ENCODE measurements at places on chromosomes 12 and 14.

DNA sequence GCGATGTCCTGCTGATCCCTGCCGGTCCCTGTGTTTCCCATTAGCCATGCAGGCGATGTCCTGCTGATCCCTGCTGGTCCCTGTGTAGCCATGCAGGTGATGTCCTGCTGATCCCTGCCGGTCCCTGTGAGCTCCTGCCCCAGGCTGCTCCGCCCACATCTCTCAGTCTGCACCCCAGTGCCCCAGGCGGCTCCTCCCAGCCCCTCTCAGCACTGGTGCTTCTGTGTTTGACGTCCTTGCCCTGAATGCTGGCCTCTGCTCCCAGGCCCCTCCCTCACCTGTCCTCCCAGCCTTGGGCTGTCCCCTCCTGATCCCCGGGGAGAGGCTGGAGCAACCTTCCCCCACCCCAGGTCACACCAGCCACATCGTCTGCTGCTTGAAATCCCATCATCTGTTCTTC is 41.4 kb upstream of the TEX22 start:
- DNase-seq, result no peak

GRCh38 chr14:34966413-34966812 is 16.4 kb upstream of the SRP54 start:
- no peak for DNase-seq

DNA sequence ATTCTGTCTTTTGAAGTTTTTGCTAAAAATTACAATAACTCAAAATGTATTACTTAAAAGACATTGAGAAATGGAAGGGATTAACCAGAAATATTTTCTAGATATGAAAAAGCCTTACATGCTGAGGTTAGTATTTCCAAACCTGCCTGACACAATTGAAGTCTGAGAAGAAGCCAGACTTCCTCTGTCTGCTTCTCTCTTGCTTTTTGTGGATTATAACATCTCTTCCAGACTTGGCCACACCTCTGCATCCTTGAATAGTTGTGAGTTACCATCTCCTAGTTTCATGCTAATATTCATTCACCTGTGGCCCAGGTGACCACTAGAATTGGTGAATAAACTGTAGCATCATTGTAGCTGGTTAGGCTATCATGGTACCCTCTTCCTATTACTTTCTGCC is 497.6 kb downstream of the SLC16A7 start:
- no peak for DNase-seq

- DNase-seq, result peak; percentile 24
Measured at GRCh38 chr14:52949711-52950409, 990 bp downstream of the FERMT2 start.

DNA sequence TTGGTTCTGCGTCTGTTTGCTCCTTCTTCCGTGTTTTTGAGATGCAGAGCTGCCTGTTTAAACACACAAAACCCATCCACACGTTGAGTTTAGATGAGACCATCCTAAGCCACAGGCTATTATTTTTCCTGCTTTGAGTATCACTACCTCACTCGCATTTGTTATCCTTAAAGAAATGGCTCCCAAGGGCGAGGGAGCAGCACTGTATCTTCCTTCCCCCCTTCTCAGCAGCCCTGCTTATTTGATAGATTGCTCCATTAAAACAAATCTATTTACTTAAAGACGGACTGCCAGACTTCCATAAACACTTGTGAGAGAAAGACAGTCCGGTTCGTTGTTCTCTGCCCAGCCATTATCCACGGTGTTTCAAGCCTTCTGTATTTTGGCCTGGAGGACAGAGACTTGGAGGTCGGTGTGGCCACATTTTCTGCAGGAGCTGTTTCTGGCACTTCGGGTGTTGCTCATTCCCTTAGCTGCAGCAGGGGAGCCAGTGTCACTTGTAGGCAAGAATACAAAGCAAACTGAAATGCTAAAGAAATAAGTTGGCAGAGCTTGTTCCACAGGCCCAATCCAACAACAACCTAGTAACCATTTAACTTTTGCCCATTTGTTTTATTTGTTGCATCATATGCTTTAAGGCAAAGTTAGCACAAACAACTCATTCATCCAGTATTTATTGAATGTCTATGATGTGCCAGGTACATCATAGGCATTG is 275.4 kb downstream of the TTC6 start:
- DNase-seq, result no peak

DNA sequence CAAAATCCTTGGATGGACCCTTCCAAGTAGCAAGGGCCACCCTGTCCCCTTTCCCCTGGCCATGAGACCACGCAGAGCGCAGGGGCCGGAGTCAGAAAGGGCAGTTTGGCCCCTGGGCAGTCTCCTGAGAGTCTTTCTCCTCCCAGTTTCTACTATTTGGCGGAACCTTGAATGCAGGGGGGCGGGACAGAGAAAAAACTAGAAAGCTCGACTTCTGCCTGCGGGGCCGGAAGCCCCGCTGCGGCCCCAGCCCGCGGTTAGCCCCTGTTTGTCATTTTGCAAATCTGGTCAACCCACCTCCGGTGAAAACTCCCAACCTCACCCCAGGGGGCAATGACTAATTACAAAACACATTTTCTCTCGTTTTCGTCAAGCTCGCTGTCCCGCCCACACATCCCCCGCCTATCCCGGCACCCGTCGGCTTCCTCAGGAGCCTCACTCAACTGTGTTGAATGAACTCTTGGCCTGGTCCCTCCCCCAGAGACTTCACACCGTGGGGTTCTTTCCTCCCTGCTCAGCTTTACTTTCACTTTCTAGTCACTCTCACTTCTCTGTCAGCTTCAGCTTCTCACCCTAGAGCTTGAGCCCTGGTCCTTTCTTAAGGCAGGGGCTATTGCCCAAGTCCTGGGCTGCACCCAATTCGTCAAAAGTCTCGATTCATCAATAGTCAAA is 66.7 kb downstream of the IRF2BPL start:
- peak; percentile 93 for DNase-seq

DNA sequence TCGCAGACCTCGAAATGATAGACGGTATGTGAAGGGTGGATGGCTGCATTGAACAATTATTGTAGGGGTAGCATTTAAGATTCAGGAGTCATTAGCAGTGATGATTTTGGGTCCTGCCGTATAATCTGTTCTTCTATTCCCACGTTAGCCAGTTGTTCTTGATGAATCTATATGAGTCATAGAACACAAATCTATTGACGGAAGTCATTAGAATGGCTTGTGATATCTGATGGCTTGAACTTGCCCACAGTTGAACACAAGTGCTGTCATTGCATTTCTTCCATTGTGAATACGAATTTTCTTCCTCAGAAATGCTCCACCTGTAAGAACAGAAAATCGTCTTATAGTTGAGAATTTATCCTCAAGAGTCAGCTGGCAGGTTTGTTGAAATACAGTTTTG is 1.9 kb downstream of the SRSF5 start:
- DNase-seq, result no peak

- DNase-seq, result no peak
Measured at GRCh38 chr12:65876898-65877721, 52.8 kb downstream of the HMGA2 start.

- DNase-seq, result no peak
Measured at GRCh38 chr14:72906879-72907278, 13.0 kb upstream of the DPF3 start.

- DNase-seq, result peak; percentile 65
Measured at GRCh38 chr14:55579724-55580469, at the start of gene KTN1. KTN1 (plus strand) TSS chr14:55580207; CDS start chr14:55612049, 31,842 bp downstream.

GRCh38 chr12:6820166-6820565 is 1.5 kb upstream of the GPR162 start:
- no peak for DNase-seq

DNA sequence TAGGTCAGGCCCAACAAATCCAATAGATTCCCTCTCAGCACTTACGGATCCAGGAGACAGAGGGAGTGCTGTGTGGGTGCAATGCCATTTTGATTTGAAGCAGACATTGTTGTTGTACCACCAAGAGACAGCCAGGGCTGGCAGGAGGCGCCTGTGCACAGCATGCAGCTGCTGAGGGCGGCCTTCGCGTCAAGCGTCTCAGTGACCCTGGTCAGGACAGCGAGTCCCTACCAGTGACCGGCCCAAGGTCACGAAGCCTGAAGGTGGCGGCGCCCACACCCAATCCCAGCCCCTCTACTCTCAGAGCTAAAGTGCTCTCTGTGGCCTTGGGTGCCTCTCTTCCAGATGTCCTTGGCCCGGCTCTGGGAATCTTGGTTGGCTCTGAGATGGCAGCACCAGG is 40.5 kb downstream of the PRMT8 start:
- no peak for DNase-seq

DNA sequence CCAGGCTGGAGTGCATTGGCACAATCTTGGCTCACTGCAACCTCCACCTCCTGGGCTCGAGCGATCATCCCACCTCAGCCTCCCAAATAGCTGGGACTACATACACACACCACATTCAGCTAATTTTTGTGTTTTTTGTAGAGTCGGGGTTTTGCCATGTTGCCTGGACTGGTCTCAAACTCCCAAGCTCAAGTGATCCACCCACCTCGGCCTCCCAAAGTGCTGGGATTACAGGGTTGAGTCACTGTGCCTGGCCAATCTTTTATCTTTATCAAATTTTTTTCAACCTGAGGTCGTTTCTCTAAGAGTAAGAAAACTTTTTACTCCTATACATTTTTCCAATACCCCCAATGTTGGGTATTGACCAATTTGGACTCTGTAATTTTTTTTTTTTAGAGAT is 40.0 kb upstream of the NAP1L1 start:
- no peak for DNase-seq

GRCh38 chr12:120229071-120229486 is 28.2 kb upstream of the RPLP0 start:
- no peak for DNase-seq

- no peak for DNase-seq
Measured at GRCh38 chr12:113778432-113779132, 187.5 kb downstream of the RBM19 start.
